Naive B cell (primary cell): ENCODE measurements at places on chromosomes 7 and 10.

- DNase-seq, result no peak
Observed at GRCh38 chr7:97503367-97504094, 228.4 kb upstream of the TAC1 start.

GRCh38 chr10:59432207-59432900 lies 70.0 kb upstream of the FAM13C start:
- DNase-seq, result no peak

DNA sequence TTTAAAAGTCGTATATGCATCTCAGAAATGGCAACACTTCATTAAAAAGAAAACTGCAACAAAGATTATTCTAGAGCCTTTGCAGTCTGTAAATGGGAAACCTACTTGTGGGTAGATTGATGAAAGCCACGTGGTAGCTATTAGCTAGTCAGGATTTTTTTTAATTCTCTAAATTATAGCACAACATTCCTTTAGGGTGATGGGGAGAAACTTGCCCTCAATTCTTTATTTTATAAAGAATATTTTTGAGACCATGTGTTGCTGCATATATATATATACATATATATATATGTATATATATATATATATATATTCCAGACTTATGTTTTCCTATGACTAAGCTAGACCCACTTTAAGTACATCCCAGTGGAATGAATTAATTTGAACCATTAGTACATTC lies 118.0 kb downstream of the PPP1R3A start:
- DNase-seq, result no peak

DNA sequence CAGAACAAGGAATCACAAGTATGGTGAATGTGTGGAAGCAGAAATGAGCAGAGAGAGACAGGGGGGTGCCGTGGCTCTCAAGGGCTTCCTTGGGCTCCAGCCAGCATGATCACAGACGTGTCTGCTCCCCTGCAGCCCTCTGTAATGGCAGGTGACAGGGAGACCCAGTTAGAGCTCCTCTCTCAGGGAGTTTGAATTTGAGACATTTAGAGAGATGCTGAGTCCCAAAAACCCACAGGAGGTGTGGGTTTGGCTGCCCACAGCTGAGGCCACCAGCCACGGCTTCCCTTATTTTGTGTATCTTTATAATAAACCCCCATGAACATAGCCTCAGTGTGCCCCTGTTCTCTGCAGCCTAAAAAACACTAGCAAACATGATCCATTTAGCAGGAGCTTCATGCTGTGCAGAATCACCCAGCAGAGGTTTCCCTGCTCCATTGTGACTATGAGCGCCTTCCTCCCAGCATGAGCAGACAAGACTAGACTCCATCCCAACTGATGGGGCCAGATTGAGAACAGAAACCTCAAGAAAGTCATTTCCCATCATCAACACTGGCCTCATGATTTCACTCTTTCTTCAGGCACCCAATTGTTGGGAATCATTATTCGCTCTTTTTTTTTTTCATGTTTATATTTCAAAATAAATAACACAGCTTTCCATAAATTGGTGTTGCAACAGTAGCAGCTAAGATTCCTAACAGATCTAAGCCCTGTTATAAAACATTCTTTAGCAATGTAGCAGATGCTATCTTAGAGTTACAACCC lies 13.4 kb downstream of the NOD1 start:
- DNase-seq, result no peak

- no peak for DNase-seq
Observed at GRCh38 chr7:128071376-128071775, 40.1 kb upstream of the LRRC4 start.

- peak; percentile 7 for DNase-seq
Observed at GRCh38 chr7:141649137-141649864, 52.7 kb downstream of the DENND11 start.

- DNase-seq, result peak; percentile 85
Observed at GRCh38 chr7:104983578-104984539, 30.1 kb upstream of the KMT2E start.

DNA sequence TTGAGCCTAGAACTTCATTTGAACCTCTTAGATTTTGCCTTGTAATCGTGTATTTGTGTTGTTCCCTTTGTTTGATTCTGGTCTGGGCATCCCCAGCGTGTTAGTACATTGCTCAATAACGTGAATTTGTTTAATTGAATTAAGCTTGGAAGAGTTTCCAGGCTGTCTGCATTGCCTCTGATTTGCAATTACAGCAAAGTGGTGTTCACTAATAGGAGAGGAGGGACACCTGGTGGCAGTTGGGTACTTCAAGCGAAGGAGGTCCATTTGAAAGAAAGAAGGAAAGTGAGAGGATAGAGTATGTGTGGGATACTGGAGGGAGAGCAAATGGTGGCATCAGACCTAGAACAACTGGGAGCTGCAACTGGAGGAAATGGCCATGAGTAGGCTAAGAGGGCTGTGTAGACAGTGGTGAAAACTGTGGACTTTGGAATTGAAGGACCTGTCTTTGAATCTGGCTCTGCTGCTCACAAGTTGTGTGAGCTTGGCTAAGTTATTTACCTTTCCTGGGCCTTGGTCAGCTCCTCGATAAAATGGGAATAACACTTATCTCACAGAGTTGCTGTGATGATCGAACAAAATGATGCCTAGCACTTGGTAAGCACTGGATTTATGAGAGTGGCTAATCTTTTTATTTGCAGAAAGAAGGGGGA lies 15.1 kb downstream of the LSMEM1 start:
- DNase-seq, result peak; percentile 9
